ENCODE measurements at places on chromosomes 1 and 21.

GRCh38 chr1:18949686-18950400 is 6.6 kb downstream of the IFFO2 start:
- ATAC-seq = no peak

DNA sequence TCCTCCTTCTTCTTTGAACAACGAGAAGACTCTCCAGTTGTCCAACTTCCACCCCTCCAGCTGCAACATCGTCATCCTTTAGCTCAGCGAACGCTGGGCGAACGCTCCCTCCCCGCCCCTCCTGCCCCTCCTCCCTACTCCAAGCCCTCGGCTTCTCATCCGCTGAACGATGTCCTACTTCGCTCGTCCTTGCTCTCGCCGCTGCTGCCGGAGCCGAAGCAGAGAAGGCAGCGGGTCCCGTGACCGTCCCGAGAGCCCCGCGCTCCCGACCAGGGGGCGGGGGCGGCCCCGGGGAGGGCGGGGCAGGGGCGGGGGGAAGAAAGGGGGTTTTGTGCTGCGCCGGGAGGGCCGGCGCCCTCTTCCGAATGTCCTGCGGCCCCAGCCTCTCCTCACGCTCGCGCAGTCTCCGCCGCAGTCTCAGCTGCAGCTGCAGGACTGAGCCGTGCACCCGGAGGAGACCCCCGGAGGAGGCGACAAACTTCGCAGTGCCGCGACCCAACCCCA is at the start of gene BCAN:
BCAN (plus strand) TSS at position 357 of the 504 bp plus-strand sequence. CDS start 3,938 bp downstream, outside the sequence.
- peak; percentile 18 for ATAC-seq

- ATAC-seq = no peak
Observed at GRCh38 chr1:202811296-202812175, 782 bp downstream of the PCAT6 start.

GRCh38 chr1:205583461-205584130 is 48.2 kb downstream of the ELK4 start:
- ATAC-seq = no peak

Measured in activated CD4-positive, CD25-positive, alpha-beta regulatory T cell treated with anti-CD3 and anti-CD28 coated beads, Interleukin-2, amount 50 U/mL, for 24 hours (primary cell).